ENCODE measurements at places on chromosomes 4 and X.

DNA sequence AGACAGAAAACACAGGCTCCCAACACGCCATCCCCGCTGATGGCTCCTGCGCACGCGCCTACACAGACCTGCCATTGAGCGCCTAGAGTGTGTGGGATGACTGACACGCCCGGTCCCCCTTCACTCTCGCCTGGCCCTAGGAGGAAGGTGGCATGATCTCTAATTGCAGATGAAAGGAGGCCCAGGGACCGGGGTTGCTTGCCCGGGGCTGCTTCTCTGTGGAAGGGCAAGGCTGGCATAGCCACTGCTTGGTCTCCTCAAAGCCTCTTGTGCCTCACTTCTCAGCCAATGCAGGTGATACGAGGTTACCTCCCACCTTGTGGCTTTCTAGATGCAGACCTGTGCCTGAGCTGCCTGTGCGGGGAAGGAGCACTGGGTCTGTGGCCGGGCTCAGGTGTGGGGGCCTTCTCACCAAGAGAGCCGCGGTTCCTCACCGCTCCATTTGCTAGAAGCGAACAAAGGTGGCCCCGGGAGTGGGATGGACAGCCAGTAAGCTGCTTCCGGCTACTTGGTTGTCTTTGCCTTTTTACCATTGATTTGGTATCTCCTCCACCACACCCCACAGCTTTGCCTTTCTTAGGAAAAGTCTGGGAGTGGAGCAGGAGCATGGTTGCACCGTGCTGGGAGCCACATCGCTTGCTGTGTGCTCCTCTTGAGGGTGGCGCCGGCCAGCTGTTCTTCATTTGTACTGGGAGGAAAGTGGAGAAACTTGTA lies 47.0 kb downstream of the TBC1D14 start:
- DNase-seq: no peak

DNA sequence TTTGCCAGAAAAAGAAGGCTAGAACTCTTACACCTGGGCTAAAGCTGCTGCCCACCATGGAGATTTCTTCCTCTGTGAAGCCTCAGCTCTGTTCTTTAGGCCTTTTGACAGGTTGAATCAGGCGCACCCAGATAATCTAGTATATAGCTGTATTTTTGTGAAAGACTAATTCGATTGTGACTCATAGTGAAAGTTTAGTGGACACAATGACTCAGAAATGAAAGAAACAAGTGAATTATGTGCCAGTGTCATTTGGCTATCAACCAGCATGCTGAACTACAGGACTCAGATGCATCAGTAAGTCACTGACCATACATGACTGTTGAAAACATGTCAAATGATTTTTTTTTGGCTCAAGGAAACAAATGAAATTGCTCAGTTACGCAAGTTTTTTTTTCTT lies 425.4 kb downstream of the SLITRK2 start:
- no peak for DNase-seq

DNA sequence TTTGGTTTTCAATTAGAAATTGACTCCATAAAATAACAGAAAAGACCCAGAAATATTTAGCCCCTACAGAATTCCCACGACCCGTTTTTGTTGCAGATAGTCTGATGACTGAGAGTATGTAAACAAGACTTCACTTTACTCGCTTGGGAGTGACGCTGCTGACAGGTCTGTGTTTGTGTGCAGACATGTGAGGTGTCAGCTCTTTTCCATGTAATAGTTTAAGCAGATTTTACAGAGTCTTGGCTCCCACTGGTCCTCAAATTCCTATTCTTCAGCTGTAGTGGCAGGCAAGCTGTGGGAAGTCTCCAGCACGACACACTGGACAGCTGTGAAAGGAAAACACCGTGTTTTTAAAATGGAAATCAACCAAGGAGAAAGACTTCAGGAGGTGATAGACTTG lies 455.7 kb downstream of the GABRG1 start:
- no peak for DNase-seq

DNA sequence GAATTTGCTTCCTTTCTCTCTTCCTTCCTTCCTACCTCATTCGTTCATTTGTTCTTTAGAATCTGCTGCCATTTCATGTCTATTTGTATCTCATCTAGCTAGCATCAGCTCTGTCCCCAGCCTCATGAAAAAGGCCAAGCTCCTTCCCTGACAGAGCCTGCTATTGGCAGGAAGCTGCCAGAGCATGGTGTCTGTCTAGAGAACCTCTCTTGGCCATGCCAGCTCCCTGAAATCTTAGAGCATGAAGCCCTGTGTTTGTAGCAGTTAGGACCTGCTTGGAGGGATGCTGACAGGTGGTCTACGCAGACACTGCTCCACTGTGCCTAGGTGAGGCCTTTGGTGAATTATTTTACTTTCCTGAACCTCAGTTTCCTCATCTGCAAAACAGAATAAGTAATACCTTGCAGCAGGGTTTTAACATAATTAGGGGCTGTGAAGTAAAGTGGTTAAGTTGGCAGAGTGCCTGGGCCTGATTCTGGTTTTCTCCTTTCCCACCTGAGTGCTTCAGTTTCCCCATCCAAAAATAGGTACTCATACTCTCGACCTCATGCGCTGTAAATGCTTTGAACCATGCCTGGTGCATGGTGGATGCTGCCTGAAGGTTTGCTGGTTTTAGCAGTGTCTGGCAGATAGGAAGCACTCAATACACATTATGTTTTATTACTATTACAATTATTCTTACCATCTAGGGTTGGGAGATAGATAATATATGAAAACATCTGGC lies 4.7 kb downstream of the PTTG2 start:
- DNase-seq: no peak

- DNase-seq: no peak
Measured at GRCh38 chr4:1366371-1367229, 19.6 kb downstream of the UVSSA start.

GRCh38 chr4:57059890-57060716 lies 50.1 kb downstream of the IGFBP7 start:
- no peak for DNase-seq

GRCh38 chr4:25867781-25868294 lies 5.0 kb upstream of the SEL1L3 start:
- no peak for DNase-seq

DNA sequence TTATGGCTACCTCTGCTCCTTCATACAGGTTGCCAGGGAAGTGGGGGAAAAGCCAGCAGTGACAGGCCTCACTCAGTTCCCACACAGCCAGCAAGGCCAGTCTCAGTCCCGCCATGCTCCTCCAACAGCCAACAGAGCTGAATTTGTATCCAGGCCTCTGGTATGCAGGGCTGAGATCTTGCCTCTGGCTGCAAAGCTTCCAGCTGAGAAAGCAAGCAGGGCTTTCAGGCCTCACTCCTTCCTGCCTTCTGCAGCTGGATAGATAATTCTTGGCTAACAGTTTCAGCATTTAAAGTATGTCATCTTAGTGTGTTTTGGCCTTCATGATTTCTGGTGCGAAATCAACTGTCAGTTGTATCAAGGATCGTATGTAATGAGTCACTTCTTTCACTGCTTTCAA lies 103.6 kb downstream of the GNL3L start:
- DNase-seq: no peak

DNA sequence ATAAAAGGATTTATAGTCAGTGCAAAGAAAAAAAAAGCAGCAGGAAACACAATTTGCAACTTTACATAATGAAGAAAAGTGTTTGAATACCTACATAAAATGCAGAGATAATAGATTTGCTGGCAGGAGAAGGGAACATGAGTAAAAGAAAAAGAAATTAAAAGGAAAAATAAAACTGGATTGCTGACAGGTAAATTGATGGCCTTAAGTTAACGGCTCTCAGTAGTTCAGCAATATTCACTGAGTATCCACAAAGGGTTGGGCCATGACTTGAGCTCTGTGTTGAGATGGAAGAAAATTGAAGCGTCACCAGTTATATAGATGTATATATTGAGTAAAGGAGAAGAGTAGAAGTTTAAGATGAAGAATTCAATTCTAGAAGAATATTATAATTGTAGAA lies 330.1 kb upstream of the VCX start:
- DNase-seq: no peak

DNA sequence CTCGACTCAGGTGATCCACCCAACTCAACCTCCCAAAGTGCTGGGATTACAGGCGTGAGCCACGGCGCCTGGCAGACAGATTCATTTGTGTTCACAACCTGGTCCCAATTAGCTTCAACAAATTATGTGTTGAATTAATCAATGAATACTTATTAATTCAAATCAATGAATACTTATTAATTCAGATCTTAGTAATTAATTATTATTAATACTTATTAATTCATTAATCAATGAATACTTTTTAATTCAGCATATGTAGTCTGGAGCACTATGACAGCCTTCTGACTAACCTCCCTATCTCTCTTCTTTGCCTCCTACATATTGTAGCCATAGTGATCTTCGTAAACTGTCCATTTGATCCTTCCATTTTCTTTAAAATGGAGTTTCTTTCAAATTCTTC lies 56.7 kb upstream of the RBPJ start:
- DNase-seq: no peak

- DNase-seq: no peak
Measured at GRCh38 chr4:10747186-10747585, 62.6 kb upstream of the CLNK start.

DNA sequence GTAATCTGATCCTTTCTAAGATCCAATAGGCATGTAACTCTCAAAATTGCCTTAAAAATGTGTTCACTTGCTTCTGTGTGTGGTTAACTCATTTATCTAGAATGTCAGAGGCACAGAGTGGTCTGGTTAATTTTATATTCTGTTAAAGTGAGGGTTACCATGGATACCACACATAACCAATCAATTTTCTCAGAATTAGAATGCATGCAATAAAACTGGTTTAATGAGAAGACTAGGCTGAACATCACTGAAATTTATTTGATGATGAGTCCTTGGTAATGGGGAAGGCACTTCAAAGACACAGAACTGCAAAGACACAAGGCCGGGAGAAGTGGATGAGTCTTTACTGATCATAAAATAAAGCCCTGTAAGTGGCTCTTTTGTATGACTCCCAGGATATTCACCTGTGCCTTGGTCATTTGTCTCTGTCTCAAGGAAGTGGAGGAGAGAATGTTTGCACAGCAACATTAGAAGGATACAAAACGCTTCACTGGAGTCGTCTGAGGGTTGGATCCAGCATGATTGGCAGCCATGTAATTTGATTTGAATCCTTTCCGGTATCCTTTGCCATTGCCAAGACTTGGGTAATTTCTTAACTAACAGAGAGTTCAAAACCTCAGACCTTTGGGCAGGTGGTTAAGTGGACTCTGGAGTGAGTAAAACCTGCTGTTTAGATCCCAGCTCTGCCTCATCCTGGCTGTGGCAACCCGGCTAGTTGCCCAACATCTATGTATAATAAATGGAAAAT lies 94.0 kb upstream of the RBPJ start:
- DNase-seq: no peak

DNA sequence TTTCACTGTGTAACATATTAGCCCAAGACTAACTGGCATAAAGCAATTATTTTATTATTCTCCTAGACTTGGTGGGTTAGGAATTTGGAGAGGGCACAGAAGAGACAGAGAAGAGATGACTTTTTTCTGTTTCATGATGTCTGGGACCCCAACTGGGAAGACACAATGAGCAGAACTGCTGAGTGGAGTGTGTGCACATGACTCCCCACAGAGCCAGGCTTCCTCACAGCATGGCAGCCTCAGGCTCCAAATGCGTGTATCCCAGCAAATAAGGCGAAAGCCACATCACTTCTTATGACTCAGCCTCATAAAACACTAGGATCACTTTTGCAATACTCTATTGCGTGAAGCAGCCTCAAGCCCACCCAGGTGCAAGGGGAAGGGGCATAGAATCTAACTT lies 68.4 kb downstream of the MFAP3L start:
- no peak for DNase-seq

DNA sequence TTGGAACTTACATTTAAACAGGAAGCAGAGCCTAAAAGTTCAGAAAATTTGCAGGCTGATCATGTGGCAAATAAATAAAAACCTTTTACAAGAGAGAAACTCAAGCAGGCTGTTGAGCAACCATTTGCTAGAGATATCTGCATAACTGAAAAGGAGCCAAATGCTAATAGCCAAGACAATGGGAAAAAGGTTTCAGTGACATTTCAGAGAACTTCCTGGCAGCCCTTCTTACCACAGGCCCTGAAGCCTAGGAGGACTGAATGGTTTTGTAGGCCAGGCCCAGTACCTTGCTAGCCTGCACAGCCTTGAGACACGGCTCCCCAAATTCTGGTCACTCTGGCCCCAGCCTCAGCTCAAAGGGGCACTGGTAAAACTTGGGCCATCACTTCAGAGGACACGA lies 945.1 kb downstream of the ADGRL3 start:
- DNase-seq: no peak

- DNase-seq: no peak
Measured at GRCh38 chr4:10460313-10461047, 3.3 kb upstream of the ZNF518B start.

Measured in testis (tissue), 5 donors.